ENCODE measurements at places on chromosomes 4 and X.

GRCh38 chr4:19729886-19730651 lies 521.6 kb upstream of the SLIT2 start:
- peak; percentile 4 for DNase-seq

DNA sequence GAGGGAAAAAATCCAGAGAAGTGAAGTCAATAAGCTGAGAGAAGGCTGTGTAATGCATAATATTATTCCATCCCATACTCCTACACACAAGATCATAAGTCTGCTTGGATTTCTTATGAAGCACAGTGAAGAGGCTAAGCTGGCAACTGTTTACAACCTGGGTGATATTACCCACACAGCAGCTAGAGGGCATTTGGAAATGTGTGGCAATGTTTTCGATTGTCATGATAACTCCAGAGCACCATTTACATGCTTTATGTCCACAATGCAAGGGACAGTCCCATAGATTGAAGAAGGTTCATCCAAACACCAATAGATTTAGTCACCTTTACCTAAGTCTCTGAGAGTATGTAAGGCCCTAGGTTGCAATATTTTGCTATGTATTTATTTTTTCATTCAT lies 412.2 kb downstream of the PPP3CA start:
- no peak for DNase-seq

DNA sequence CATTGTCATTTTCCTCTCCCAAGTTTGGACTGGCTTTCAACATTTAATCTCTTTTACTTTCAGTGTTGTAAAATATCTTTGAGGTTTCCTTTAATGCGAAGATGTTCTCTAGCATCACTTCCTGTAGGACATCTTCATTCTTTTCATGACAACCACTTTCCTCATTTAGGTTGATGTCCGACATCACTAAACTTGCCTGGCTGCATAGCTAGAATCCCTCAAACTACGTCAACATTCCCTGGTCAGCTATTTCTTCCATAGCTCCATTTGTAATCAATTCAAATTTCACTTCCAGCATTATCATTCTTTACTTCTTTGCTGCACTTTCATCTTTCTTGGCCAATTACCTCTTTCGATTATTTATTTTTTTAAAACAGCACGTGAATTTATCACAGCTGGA lies 198.6 kb upstream of the EMCN start:
- no peak for DNase-seq

GRCh38 chrX:126551306-126551705 lies 1.3 kb downstream of the DCAF12L1 start:
- DNase-seq = no peak

DNA sequence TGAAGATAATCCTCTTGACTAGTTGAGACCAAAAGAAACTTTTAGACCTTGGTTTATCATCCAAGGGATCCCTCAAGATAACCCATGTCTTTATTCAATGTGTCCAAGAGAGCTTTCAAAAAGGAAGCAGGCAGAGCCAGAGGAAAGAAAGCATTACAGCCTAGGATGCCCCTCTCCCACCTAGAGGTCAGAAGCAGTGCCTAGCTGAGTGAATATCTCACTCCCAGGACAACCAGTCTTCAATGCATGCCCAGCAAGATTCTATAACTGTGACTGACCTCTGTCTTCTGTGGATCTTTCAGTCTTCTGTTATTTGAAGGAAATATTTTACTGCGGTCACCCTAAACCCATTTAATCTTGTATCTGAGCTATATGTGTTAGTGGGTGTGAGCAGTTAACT lies 537.2 kb upstream of the CPEB2 start:
- DNase-seq = no peak

DNA sequence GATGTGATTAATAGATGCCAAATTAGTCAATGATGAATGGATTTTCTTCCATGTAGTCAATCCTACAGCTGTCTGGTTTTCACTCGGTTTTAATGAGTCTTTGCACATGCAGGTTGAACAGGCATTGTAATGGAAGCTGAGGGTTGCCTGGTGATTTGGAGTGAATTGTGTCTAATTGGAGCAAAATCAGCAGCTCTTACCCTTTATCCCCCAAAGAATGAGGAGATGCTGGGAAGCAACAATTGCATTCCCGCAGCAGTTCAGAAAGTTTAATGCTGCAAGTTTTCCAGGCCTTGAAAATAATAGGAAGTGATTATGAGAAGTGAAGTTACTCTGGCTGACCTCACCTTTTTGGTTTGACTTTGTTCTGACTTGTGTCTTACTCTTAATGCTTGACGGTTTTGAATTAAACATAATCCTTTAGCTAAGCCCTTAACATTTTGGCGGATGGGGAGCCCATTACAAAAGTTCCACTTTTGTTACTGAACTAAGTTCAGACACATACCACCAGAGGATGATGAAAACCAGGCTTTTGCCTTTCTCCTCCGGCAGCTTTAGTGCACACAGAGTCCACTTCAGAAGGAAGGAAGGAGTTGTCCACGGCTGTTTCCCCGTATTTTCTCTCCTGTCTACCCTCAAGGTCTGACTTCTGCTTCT lies 78.8 kb upstream of the TBC1D9 start:
- DNase-seq = no peak

DNA sequence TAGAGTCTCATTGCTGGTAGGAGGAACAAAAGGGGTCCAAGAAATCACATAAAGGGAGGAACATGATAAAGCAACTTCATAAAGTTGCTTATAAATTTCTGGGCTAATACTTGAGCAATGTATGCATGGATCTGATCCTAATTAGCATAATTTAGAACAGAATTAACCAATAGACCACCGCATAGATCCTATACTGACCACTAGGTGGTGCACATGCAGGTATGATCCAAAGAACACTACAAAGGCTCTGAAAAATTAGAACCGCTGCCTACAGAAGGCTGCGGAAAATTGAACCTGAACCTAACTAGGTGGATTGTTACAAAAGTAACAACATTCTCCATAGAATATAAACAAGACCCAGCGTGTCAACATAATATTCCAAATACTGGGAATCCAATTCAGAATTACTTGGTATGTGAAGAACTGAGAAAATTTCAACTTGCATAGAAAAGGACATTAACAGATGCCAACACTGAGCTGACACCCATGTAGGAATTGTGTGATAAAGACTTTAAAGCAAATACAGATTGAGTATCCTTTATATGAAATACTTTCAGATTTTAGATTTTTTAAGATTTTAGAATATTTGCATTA lies 23.3 kb downstream of the BRCC3 start:
- no peak for DNase-seq

- no peak for DNase-seq
Observed at GRCh38 chr4:52743444-52744019, 7.7 kb downstream of the ERVMER34-1 start.

- DNase-seq = no peak
Observed at GRCh38 chr4:135365065-135365464, 1163.5 kb upstream of the PABPC4L start.

GRCh38 chrX:37603938-37604409 lies 32.5 kb downstream of the LANCL3 start:
- DNase-seq = no peak

DNA sequence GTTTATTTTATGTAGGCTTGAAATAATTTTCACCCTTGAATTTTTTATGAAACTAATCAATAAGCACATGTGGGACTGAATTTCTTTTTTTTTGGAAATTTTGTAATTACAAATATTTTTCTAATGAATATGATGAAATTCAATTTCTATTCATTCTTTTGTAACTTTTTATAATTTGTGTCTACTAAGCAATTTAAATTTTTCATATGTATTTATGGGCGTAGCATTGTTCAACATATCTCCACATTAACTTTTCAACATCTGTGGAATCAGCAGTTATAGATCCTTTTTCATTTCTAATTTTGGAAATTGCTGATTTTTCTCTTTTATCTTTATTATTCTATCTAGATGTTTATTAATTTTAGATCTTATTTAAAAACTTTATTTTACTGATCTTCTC lies 1320.3 kb downstream of the C4orf33 start:
- DNase-seq = no peak

GRCh38 chr4:31714238-31714637 lies 994.1 kb downstream of the PCDH7 start:
- DNase-seq = no peak

DNA sequence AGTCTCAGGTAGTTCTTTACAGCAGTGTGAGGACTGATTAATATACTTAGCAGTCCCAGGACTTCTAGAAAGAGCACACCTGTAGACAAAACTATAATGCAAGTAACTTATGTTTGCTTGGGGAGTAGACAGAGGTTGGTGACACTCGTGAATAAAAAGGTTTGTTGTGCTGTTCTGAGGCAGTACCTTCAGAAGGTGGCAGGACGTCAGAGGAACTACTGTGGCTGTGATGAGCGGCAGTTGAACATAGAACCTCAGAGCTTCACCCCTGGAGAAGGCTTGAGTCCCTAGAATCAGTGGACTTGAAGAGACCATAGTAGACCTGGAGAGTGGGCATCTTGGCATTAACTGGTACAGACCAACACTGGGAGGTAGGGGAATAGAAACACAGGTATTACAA lies 3.3 kb upstream of the GBA3 start:
- DNase-seq = no peak

GRCh38 chrX:107682256-107682655 lies 53.9 kb downstream of the PRPS1 start:
- DNase-seq = no peak

DNA sequence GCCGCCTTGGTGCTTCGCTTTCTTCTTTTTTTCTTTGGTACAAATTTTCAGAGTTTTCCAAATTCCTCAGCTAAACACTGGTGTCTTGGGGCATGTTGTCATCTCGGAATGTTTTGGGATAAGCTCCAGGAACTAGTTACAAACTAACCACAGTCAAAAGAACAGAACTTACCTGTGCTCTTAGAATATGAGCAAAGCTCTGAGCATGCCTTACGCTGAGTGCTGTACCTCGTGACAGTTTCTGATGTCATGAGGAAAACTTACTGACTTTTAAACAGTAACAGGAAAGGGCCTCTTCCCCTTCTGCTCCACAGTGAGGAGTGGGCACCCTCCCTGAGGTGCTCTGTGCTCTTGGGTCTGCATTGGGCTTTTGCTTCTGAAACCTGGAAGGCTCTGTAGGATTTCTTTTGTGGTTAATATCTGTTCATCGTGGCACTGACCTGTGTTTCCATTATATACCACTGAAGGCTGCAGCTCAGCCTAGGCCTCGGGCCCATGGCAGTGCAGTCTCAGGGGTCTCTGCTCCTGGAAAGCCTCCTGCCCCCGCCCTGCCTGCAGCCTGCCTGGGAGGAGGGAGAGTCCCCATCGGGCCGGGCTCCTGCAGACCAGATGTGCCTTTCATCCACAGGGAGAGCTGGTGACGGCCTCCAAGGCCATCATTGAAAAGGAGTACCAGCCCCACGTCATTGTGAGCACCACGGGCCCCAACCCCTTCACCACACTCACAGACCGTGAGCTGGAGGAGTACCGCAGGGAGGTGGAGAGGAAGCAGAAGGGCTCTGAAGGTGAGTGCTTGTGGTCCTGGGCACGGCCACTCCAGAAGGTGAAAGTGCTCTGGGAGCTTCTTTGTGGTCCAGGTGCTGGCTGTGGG lies 48.7 kb downstream of the NOP14 start:
- no peak for DNase-seq

DNA sequence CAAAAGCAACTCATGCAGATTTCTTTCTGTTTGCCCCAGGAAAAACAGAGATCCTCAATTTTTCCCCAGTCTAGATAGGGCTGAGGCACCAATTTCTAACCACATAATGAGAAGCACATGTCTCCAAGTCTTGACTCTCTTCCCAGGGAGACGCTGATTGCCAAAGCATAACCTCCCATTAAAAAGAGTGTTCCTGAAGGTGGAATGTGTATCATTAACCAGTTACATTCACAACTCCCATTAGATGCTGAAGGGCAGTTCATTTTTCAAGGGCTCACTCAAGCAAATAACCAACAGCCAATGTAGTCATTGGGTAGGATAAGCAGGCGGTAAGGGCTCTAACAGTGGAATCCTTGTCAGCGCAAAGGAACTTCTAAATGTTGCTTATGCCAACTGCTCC lies 27.5 kb downstream of the TMEM47 start:
- DNase-seq = no peak

DNA sequence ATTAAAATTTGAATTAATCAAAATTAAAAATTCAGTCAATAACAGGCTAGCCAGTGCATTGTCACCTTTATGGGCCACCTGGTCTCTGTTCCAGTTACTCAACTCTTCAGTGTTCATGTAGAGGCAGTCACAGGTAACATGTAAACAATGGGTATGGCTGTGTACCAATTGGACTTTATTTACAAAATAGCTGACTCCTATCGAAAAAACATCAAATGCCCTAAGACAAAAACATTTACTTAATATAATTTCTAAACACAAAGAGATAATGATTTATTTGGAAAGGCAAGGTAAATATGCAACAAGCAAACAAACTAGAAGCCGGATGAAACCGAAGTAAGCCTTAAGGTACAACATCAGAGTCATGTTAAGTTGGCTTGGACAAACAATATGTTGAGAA lies 8.8 kb downstream of the TMEM150C start:
- DNase-seq = no peak

DNA sequence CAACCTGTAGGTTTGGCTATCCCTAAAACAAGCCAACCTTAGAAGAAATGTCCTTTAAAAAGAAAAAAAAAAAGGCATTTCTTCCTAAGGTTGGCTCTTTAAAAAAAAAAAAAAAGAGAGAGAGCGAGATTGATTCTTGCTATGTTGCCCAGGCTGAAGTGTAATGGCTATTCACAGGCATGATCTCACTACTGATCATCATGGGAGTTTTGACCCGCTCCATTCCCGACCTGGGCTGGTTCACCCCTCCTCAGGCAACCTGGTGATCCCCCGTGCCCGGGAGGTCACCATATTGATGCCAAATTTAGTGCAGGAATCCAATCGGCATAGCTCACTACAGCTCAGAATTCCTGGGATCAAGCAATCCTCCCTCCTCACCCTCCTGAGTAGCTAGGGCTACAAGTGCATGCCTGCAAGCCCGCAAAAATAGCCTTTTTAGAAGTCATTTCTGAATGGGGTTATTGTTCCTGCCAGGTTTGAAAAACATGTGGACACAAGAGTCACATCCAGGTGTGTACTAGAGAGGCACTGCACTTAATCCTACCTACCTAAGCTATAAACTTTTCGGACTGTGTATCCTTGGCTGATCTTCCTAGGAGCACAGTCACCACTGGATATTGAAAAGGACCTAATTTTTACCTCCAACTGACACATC lies 61.4 kb upstream of the ZCCHC13 start:
- DNase-seq = no peak

Data from GF-D8 (cell line).